Amniotic stem cell (primary cell): ENCODE measurements at places on chromosomes 6 and 20.

DNA sequence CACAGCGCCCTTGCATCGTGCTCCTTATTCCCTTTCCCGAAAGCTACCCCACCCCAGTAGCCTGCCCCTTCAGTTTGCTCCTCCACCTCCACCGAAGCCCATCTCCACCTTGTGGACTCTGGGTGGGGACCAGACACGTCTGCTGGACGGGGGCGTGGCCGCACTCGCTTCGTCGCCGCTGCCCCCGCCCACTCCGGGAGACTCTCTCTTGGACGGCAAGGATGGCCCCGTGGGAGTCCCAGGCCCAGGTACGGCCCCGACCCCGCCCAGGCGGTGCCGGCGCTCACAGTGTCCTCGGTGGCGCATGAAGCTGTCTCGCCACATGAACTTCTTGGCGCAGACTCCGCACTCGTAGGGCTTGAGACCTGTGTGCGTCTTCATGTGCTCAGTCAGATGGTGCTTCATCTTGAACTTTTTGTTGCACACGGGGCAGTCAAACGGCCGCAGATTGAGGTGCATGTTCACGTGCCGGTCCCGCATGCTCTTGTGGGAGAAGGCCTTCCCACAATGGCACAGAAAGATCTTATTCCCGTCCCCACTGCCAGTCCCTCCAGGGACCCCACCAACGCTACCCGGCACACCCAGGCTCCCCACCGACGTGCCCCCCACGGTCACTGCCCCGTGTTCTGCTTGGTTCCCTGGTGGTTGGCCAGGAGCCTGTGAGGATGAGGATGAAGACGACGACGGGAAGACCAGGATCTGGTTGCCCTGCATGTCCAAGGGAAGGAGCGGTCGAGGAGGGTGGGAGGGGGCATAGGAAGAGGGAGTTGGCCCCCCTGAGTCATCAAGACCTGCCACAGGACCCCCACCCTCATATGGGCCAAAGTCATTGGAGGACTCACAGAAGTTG, 1.3 kb upstream of the TAPBP start:
- DNase-seq: no peak

- no peak for DNase-seq
Measured at GRCh38 chr20:37968841-37969401, 64.3 kb downstream of the TTI1 start.

DNA sequence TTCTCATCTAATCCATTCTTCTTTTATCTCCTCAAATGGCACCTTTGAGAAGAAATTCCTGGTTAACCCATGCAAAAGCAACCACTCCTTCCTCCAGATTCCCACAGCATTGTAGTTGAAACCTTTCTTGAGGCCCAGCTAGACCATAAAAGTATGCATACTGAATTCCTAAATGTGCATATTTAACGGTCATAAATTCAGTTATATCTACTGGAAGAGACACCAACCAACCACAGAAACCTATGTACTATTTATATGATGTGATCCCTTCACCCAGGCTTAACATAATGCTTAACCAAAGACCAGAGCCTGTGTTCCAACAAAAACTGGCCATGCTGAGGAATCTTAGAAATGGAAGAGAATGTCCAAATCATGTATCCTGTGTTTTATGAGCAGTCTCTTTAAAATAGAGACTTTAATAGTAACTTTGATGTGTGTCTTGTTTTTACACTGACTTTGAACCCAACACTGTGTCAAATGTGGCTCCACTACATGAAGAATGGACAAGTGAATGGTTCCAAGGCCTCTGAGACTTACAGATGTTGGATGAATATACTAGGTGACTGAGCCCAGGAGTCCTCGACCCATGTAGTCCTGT, 11.4 kb upstream of the TAF8 start:
- DNase-seq: no peak

DNA sequence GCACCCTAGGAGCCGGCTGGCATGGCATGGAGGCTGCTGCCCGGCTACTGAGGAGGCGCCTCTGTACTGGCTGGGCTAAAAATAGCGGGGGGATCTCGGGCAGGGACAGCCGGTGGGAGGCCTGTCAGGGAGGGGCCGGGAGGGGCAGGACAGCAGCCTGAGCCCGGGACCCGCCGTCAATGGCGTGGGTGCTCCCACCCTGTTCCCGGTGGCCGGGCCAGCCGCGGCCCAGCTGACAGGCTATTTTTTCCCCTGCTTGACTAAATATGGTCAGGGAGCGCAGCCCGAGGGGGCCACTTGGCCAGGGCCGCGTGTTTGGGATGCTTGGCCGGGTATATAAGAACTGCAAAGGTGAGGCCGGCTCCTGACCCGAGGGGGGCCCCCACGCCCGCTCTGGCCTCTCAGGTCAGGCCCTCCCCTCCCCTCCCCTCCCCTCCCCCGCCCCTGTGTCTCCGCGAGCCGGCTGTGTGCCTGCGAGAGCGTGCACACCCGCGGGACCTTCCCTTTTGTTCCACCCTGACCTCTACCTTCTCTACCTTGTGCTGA, 74.4 kb upstream of the GATA5 start:
- DNase-seq: no peak

- DNase-seq: no peak
Measured at GRCh38 chr6:165714907-165715306, 51.9 kb upstream of the PDE10A start.

DNA sequence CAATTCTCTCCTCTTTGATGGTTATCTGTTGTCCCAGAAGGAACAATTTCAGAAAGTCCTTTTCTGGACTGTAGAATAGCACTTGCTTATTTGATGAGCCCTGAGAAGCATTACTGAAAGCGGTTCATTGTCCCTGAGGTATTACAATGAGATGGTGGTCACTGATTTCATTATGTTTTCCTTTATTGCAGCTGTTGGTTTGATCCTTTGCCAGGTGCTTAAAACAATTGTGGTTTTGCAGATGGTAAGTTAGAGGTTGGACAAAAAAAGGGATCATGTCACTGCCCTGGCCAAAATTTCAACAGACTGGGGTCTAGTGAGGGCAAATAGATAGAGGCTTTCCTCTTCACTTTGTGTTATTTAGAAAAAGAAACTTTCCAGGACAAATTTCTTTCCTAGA, 61.9 kb downstream of the ESR1 start:
- DNase-seq: no peak
